ENCODE measurements at places on chromosomes 11 and 22. TPM values are rescaled to one million over a fixed set of nuclear protein-coding genes. Genes with fewer than 3 reads are reported as not detected.

GRCh38 chr22:49966041-49966773 is 5.6 kb downstream of the PIM3 start:
- peaks cover 28% of the 10 kb centered on the region for H3K36me3 ChIP-seq
- peak overlapping the region; percentile 61 for H3K27ac ChIP-seq
- peaks cover 29% of the 10 kb centered on the region for H3K4me1 ChIP-seq
- H3K4me3 ChIP-seq: no peak overlapping the region

DNA sequence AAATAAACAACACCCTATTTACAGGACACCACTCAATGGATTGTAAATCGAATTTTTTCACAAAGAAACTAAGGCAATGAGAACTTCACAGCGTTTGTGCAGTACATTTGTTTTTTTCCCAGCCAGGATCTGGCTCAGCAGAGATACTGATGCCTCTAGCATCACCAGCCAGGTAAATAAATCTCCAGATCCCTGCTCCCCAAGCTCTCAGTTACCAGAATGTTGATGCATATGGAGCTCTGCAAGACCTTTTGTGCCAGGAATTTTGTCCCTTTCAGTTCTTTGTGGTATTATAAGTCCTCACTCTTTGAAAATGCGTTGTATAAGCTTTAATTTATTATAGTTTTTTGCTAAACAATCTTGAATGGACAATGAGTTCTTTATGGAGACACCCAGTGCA is 137.6 kb downstream of the MSANTD4 start:
- no peak overlapping the region for H3K27ac ChIP-seq
- H3K4me3 ChIP-seq: no peak overlapping the region
- no peaks in the 10 kb centered on the region for H3K4me1 ChIP-seq
- DNase-seq: no peak
- H3K27me3 ChIP-seq: no peaks in the 10 kb centered on the region

DNA sequence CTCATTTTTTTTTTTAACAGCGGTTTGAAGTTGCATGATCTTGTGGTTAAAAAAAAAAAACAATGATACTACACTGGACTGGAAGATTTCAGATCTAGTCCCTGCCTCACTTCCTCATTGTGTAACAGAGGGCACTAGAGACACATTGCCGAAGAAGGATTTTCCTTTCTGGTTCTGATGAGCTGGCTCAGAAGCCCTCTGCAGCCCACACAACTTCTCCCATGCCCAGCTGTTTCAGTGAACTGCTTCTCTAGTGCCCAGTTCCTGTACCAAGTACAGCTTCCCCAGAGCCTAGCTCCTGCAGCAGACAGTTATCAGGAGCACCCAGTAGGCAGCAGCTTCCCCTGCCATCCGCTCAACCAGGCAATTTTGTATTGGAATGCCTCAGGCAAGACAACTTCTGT is 29.5 kb upstream of the ANO5 start:
- no peaks in the 10 kb centered on the region for H3K27me3 ChIP-seq
- no peak for DNase-seq
- no peak overlapping the region for H3K27ac ChIP-seq
- H3K36me3 ChIP-seq: no peaks in the 10 kb centered on the region

Gene BRMS1
- 93.5 TPM for total RNA-seq

Gene OR5P2
- not detected for total RNA-seq

DNA sequence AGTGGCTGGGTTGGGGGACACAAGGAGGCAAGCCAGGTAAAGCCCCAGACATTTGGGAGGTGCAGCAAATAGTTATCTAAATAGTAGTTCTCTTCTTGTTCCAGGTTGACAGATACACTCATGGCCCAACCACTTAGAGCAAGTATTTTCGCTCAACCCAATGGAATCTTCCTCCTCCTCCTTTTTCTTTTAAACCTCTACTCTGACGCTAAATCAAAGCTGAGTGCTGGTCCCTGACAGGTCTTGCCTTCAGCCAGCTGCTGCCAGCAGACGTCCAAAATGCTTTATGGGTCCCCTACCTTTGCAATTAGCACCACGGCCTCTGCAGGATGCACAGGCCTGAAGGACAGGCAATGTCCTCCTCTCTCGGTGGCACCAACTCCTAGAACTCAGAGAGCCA is 558.5 kb downstream of the MIAT start:
- no peak overlapping the region for H3K4me3 ChIP-seq
- peaks cover 9% of the 10 kb centered on the region for H3K4me1 ChIP-seq

GRCh38 chr11:113644605-113645004 is 61.5 kb downstream of the TMPRSS5 start:
- H3K27ac ChIP-seq: no peak overlapping the region
- H3K4me1 ChIP-seq: no peaks in the 10 kb centered on the region
- no peak for DNase-seq

Gene HEPN1
- total RNA-seq: not detected

DNA sequence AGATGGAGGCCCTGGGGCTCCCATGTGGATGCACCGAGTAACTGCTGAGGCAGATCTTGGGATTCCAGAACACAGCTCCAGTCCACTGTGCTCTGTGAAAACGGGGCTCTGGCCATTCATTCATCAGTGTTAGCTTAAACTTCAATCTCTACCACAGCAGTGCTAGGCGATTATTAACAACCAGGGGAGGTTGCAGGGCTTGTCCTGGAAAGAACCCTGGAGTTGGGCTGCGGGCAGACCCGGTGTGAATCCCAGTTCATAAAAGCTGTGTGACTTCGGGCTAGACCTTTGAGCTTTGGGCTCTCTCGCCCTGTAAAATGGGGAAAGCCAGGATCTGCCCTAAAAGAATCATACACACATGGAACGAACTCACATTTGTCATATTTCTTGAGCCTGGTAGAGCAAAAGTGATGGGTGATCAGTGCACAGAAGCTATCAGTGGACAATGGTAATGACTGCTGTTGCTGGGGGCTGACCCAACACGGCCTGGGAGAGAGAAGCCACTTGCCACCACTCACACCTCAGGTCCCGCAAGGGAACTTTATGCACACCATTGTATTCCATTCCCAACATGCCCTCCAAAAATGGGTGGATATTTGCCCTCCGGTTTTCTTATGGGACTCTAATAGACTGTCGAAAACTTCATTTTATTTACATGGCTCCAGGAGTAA is 15.6 kb upstream of the CRYBB3 start:
- no peaks in the 10 kb centered on the region for H3K27me3 ChIP-seq
- H3K4me3 ChIP-seq: no peak overlapping the region
- H3K27ac ChIP-seq: no peak overlapping the region
- H3K4me1 ChIP-seq: no peaks in the 10 kb centered on the region

Gene SCGB1C1
- total RNA-seq: not detected

Gene LIPT2
- 8.6 TPM for total RNA-seq

DNA sequence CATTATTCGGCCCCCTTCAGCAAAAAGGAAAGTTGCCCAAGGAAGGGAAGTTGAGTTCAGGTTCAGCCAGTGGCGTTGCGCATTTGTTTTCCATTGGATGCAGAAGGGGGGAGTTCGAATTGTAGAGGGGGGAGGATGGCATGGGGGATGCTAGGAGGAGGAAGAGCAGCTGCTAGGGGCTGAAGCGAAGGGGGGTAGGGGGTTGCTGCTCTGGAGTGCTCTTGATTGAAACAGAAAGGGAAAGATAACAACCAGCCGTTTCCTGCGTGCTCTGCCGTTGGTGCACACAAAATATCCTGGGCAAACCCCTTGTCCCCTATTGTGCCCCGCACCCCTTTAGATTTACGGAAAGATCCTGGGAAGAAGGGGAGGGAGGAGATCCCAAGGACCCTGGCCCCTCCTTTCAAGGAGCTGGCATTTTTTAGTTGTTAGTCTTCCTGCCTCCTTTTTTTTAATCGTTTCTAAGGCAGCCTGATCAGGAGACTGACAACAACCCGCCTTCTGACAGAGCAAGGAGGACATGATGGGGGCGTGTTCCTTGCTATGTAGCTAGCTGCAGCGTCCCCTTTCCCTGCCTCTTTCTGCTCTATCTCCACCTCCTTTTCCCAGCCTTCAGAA is 2.1 kb downstream of the KMT2A start:
- H3K4me3 ChIP-seq: peak overlapping the region; percentile 93
- peak overlapping the region; percentile 82 for H3K27ac ChIP-seq
- peaks cover 56% of the 10 kb centered on the region for H3K4me1 ChIP-seq
- H3K27me3 ChIP-seq: no peaks in the 10 kb centered on the region

DNA sequence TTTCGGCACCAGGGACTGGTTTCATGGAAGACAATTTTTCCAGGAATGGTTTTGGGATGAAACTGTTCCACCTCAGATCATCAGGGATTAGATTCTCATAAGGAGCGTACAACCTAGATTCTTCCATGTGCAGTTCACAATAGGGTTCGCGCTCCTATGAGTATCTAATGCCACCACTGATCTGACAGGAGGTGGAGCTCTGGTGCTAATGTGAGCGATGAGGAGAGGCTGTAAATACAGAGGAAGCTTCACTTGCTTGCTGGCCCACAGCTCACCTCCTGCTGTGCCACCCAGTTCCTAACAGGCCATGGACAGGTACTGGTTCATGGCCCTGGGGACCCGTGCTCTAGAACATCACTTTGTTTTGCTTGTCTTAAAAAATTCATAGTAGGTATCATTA is 41.8 kb upstream of the AMPD3 start:
- peaks cover 23% of the 10 kb centered on the region for H3K4me1 ChIP-seq
- no peaks in the 10 kb centered on the region for H3K27me3 ChIP-seq
- H3K4me3 ChIP-seq: no peak overlapping the region
- no peaks in the 10 kb centered on the region for H3K36me3 ChIP-seq
- peak; percentile 59 for DNase-seq

DNA sequence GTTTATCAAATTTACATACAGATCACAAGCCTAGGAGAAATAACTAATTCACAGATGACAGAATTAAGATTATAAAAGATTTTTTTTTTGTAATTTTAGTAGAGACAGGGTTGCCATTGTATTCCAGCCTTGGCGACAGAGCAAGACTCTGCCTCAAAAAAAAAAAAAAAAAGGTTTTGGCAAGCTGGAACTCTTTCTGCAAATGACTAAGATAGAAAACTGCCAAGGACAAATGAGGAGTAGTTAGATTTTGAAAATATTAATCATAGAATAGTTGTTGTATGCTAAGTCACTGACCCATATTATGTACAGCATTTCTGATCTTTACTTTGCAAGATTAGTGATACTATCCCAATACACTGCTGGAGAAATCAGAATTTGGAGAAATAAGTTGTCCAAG is 99.2 kb downstream of the C11orf65 start:
- H3K27me3 ChIP-seq: no peaks in the 10 kb centered on the region
- DNase-seq: no peak
- H3K27ac ChIP-seq: no peak overlapping the region
- no peaks in the 10 kb centered on the region for H3K4me1 ChIP-seq

- H3K4me1 ChIP-seq: no peaks in the 10 kb centered on the region
- H3K36me3 ChIP-seq: no peaks in the 10 kb centered on the region
- no peak overlapping the region for H3K4me3 ChIP-seq
- H3K27ac ChIP-seq: no peak overlapping the region
Observed at GRCh38 chr11:60428517-60428916, 855 bp upstream of the MS4A5 start.

Gene CDON
- 31.0 TPM for total RNA-seq

GRCh38 chr22:48872271-48873190 is 955.1 kb downstream of the BRD1 start:
- peak overlapping the region; percentile 99 for H3K27ac ChIP-seq
- no peaks in the 10 kb centered on the region for H3K36me3 ChIP-seq
- H3K4me3 ChIP-seq: peak overlapping the region; percentile 1
- H3K27me3 ChIP-seq: no peaks in the 10 kb centered on the region
- H3K4me1 ChIP-seq: peaks cover 59% of the 10 kb centered on the region

Gene OMP
- total RNA-seq: not detected

DNA sequence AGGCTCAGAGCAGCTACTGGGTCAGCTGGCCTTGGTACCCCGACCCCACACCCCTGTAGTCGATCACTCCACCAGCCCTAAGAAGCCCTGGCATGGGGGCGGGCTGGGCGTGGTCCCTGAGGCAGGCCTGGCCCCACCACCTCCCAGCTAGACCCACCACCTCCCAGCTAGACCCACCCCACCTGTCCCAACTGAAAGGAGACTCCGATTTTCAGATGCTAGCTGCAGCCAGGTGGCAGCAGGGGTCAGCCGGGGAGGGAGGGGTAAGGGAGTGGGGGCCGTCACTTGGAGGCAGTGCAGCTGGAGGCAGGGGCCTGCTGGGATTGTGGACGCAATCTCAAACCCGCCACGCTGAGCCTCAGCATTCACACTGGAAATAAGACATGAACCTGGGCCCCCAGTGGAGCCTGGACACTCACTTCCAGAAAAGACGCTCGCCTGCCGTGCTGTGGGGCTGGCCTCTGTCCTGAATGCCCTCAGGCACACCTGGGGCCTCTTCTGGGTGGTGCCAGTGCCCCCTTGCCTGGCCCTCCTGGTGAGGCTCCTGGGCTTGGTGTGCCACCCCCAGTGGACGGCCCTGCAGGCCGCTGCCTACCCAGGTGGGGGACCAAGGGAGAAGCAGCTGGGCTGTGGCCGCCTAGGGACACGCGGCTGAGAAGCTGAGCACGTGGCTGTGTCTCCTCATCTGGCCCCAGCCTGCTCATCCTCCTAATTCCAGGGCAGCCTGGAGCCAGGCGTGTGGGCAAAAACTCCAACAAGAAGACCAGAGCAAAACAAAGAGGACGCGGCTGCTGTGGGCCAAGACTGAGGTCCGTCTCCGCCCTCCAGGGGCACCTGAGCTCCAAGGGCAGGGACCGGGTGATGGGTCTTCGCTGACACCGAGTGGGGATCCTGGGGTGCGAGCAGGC is 26.7 kb downstream of the OSBPL5 start:
- no peaks in the 10 kb centered on the region for H3K4me1 ChIP-seq
- no peak for DNase-seq
- H3K27ac ChIP-seq: no peak overlapping the region
- no peaks in the 10 kb centered on the region for H3K27me3 ChIP-seq

Gene SPI1
- not detected for total RNA-seq

DNA sequence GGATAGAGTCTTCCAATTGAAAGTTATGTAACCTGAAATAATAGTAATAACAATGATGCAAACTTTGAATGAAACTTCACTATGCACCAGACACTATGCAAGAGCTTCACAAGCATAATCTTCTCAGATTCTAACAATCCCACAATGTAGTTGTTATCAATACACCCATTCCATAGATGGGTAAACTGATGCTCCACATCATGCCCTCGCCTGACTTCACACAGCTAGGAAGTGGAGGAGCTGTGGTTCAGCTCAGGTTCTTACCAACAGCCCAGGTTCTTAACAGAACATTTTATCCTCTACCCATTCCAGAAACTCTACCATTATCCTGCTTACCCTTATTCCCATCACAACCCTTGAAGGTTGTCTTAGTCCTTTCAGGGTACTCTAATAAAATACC is 50.4 kb upstream of the HMGXB4 start:
- H3K4me3 ChIP-seq: no peak overlapping the region
- H3K27ac ChIP-seq: no peak overlapping the region
- no peaks in the 10 kb centered on the region for H3K4me1 ChIP-seq
- no peak for DNase-seq

- no peaks in the 10 kb centered on the region for H3K36me3 ChIP-seq
- H3K27ac ChIP-seq: no peak overlapping the region
- no peaks in the 10 kb centered on the region for H3K27me3 ChIP-seq
- no peaks in the 10 kb centered on the region for H3K4me1 ChIP-seq
- no peak overlapping the region for H3K4me3 ChIP-seq
- no peak for DNase-seq
Observed at GRCh38 chr11:113376156-113376555, 11.4 kb upstream of the ANKK1 start.

Measured in A673 (cell line).